ENCODE measurements at places on chromosomes 2 and 18. TPM values are rescaled to one million over a fixed set of nuclear protein-coding genes. Genes with fewer than 3 reads are reported as not detected.

The TTR gene
- 0.30 TPM for total RNA-seq

The NAT8 gene
- total RNA-seq, result not detected

The ARID5A gene
- 4.1 TPM for total RNA-seq

The NPPC gene
- 0.21 TPM for total RNA-seq

The DOK6 gene
- total RNA-seq, result not detected

The FAP gene
- total RNA-seq, result not detected

The ASB18 gene
- not detected for total RNA-seq

The C2orf92 gene
- 1.00 TPM for total RNA-seq

The SLC16A14 gene
- 0.82 TPM for total RNA-seq

The KCNG2 gene
- total RNA-seq, result 0.07 TPM

The IL36A gene
- total RNA-seq, result not detected

The NETO1 gene
- not detected for total RNA-seq

The OSR1 gene
- total RNA-seq, result 9.3 TPM

The CNGA3 gene
- total RNA-seq, result not detected

The HRH4 gene
- total RNA-seq, result not detected

The TTC27 gene
- 24.6 TPM for total RNA-seq

The DSG1 gene
- total RNA-seq, result not detected

The SGO2 gene
- 12.3 TPM for total RNA-seq

The CHRND gene
- total RNA-seq, result not detected

The G6PC2 gene
- not detected for total RNA-seq

The MAP2 gene
- 1.9 TPM for total RNA-seq

The IL1A gene
- 0.20 TPM for total RNA-seq

The SCYGR4 gene
- not detected for total RNA-seq

The RGPD4 gene
- 0.06 TPM for total RNA-seq

The DYNAP gene
- total RNA-seq, result not detected

The CNTNAP5 gene
- total RNA-seq, result not detected

The TDRD15 gene
- total RNA-seq, result not detected

The SULT1C4 gene
- not detected for total RNA-seq

The DSG4 gene
- not detected for total RNA-seq

The KYNU gene
- total RNA-seq, result 242 TPM

The TTN gene
- 0.01 TPM for total RNA-seq

The PPIL3 gene
- total RNA-seq, result 25.9 TPM

The LYPD6 gene
- 0.08 TPM for total RNA-seq

The CD8B2 gene
- total RNA-seq, result not detected

The CFAP65 gene
- total RNA-seq, result 0.16 TPM
